ENCODE measurements at places on chromosomes 16 and 17. TPM values are rescaled to one million over a fixed set of nuclear protein-coding genes. Genes with fewer than 3 reads are reported as not detected.

The MEFV gene
- total RNA-seq, result not detected

The OR4D1 gene
- total RNA-seq, result not detected

The OGFOD1 gene
- total RNA-seq, result 45.3 TPM

The TMEM235 gene
- total RNA-seq, result not detected

The MRPL28 gene
- 78.1 TPM for total RNA-seq

The MIF4GD gene
- 132 TPM for total RNA-seq

The ABCC11 gene
- not detected for total RNA-seq

The SOCS3 gene
- total RNA-seq, result not detected

The KRTAP3-1 gene
- not detected for total RNA-seq

The TBC1D3 gene
- not detected for total RNA-seq

The SLFN12L gene
- not detected for total RNA-seq

The CNGB1 gene
- not detected for total RNA-seq

The CES5A gene
- not detected for total RNA-seq

The NEUROD2 gene
- not detected for total RNA-seq

The RHBDF2 gene
- 173 TPM for total RNA-seq

The PLA2G10 gene
- not detected for total RNA-seq
